ENCODE measurements at places on chromosomes 4 and X.

DNA sequence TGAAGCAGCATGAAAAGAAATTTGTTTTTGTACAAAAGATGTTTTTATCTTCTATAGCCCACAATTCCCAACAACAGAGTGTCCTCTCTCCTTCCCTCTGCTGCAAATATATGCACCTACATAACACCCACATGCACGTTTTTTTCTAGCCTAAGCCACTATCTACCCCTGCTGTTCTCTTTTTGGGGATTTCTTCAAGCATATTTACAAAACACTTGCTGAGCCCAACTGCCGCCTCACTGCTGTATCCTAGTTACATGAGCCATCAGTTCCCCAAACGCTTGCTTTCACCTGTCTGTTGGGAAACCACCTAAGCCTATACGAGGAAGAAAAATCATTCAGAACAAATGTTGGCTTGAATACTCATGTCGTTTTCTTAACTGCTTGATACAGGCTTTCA lies 127.2 kb downstream of the CHRNA9 start:
- DNase-seq: no peak

GRCh38 chr4:99179626-99180025 lies 35.5 kb upstream of the ADH4 start:
- DNase-seq: no peak

DNA sequence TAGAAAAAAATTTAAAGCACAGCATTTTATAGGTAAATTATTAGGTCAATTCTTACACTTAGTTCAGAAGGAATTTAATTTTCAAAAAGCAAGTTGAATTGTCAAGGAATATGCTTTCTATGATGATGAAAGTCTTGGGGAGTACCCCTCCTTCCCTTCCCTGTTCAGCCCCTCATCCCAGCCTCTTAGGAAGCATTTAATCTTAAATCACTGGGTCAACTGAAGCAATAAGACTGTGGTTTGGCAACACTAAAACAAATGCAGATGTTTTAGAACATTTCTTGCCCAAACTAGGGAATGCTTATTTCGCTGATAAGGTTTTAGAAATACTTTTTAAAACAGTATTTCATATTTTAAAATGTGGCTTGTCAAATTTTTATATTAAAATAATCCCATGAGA lies 19.1 kb upstream of the ARSJ start:
- DNase-seq: no peak

GRCh38 chrX:115390078-115390477 lies 100.6 kb downstream of the LUZP4 start:
- no peak for DNase-seq

DNA sequence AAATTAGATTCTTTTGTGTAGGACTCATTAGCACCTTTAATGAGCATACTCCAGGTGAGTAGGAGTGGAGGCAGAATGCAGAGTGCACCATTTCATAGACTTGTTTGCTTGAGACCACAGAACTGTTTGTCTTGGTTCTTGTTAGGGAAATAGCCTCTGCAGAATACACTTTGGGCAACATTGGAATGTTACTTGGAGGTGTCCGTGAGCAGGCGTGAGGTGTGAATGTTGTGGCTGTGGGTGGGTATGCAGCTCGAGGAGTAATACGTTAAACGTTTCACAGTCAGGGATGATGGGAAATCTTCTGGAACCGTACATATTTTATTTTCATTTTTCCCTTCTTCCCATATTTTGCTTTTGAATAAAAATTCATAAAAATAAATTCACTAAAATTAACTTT lies 31.6 kb downstream of the PAQR3 start:
- no peak for DNase-seq

- no peak for DNase-seq
Observed at GRCh38 chrX:112341598-112341997, 259.0 kb upstream of the TRPC5 start.

GRCh38 chr4:138835832-138836533 lies 179.6 kb upstream of the NOCT start:
- DNase-seq: no peak

GRCh38 chr4:40769266-40769665 lies 19.5 kb downstream of the NSUN7 start:
- no peak for DNase-seq

- DNase-seq: no peak
Observed at GRCh38 chrX:155997436-155997835, at the start of gene IL9R. TSS of gene IL9R (plus strand) at chrX:155997696. CDS start at chrX:155997760, 64 bp downstream.

DNA sequence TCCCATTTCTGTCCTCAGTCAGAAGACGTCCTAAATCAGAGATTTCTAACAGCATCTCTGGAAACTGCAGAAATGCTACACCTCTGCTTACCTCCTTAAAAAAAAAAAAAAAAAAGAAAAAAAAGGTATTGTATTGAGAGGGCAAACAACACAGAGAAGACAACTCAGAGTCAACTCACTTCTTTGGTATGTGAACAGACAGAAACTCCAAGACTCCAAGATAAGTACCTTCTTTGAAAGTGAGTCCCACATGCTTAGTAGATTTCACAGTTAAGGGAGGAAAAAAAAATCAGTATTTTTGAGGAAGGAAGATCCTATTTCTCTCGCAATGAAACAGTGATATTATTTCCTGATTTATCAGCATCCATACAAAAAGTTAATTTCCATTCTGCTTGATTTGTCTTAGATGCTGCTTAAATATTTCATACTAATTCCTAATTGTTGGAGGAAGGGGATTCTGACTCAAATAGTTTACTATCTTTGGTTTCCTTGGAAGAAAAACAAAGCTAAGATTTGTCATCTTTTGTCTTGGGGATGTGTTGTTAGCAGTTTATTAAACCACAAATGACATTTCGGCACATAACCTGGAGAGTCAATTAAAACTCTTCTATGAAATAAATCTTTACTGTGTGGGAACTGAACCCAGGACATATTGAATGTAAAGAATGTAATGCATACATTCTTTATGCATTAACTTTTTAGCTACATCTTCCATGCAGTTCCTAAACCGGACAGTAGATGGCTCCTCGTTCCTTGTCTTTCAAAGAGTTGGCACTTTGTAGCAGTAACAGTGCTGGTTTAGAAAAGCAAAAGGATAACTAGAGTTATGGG lies 4.7 kb downstream of the RASGEF1B start:
- DNase-seq: peak; percentile 85

GRCh38 chr4:138439143-138439581 lies 197.0 kb upstream of the SLC7A11 start:
- DNase-seq: no peak

DNA sequence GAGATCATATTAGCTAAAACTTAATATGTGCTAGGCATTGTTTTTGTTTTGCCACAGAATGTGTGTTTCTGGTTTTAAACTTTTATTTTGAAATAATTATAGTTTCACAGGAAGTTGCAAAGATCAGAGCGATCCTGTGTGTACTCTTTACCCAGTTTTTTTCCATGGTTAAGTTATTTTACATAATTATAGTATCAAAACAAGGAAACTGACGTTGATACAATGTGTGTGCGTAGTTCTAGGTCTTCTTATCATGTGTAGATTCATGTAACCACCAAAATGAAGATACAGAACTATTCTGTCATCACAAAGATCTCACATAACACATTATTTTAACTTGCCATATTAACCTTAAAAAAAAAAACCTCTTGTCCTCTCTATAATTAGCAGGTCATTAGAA lies 69.2 kb downstream of the BLTP1 start:
- DNase-seq: no peak

GRCh38 chrX:134669378-134670098 lies 11.3 kb upstream of the PLAC1 start:
- DNase-seq: no peak

DNA sequence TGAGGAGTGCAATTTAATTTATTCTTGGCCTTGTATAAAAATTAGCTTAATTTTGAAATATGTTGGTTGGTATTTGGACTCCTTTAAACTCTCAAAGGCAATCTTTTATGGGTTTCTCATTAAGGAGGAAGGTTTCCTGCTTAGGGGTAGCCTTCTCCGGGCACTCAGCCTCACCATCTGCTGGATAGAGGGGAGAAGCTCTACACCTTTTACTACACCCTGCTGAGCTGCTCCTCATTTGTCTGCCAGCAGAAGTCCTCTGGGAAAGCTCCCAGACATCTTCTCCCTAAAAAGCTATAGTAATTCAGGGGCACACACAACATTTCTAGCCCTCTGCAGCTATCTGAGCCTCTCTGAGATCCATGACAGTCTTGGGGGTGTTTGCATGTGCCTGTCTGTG lies 179.1 kb downstream of the SOWAHB start:
- no peak for DNase-seq

- DNase-seq: no peak
Observed at GRCh38 chr4:153152501-153153338, 51.5 kb upstream of the TRIM2 start.

DNA sequence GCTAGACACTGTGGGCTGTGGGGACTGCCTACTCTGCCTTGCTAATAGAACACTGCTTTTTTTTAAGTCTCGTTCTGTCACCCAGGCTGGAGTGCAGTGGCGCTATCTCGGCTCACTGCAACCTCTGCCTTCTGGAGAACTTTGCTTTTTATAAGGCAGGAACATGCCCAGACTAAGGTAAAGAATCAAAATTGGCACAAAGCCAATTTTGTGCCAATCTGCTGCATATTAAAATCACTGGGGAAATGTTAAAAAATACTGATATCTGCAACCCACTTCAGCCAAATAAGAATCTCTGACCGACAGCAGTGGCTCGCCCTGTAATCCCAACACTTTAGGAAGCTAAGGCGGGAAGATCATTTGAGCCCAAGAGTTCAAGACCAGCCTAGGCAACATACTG lies 36.5 kb upstream of the CEP135 start:
- no peak for DNase-seq

DNA sequence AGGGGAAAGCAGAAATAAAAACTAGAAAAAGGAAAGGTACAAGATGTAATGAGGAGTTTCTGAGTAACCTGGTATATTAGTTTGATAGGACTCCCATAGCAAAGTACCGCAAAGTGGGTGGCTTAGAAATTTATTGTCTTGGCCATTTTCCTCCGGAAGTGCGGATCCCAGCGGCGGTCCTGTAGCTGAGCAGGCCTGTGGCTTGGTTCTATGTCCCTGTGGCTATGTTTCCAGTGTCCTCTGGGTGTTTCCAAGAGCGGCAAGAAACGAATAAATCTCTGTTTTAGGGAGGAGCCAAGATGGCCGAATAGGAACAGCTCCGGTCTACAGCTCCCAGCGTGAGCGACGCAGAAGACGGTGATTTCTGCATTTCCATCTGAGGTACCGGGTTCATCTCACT lies 44.0 kb upstream of the LDB2 start:
- DNase-seq: no peak

GRCh38 chr4:56907489-56908205 lies at the start of gene REST:
TSS of gene REST (plus strand) at chr4:56907900. CDS start at chr4:56910639, 2,739 bp downstream.
- DNase-seq: peak; percentile 70

DNA sequence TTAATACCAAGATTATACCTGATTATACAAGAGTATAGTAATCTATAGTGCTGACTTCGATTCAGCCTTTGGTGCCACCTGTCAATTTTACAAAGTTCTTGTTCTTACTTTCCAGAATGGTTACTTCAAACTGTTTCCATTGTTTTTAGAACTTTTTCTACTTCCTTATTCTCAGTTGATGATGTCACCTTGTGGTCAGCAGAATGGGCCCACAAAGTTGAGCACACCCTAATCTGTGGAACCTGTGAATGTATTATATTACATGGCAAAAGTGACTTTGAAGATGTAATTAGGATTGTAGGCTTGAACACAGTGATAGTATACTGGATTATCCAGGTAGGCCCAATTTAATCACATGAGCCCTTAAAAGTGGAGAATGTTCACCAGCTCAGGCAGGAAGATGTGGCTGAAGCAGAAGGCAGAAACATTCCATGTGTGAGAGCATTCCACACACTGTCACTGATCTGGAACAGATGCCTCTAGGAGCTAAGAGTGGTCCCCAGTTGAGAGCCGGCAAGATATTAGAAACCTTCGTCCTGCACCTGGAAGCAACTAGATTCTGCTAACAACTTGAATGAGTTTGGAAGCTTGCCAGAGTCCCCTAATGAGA lies 6.3 kb upstream of the SGMS2 start:
- no peak for DNase-seq

GRCh38 chr4:84870398-84871163 lies 95.9 kb downstream of the WDFY3 start:
- DNase-seq: no peak

DNA sequence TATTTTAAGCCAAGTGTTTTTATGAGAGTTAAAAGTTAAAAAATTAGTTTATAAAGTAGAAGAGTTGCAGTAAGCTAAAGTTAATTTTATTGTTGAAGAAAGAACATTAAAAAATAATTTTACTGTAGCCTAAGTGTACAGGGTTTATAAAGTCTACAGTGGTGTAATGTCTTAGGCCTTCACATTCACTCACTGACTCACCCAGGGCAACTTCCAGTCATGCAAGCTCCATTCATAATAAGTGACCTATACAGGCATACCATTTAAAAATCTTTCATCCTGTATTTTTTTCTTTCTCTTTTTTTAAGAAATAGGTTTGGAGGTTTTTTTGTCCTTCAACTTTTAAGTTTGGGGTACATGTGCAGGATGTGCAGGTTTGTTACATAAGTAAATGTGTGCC lies 87.9 kb upstream of the NR3C2 start:
- DNase-seq: no peak

DNA sequence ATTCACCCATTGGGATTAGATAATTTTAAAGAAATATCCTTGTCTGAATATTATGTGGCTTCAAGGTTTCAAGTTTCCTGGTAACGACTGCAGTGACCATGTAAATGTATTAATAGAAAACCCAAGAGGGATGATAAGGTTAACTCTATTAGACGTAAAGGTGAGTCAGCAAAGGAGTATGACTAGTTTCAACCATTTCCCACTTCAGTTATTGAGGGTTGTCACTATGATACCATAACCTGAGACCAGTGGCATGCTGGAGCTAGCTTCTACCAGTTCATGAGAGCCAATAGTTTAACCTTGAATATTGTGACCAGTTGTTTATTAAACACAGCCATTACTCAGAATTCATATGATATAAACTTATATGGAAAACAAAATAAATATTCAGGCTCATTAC lies 270.1 kb downstream of the TMA16 start:
- DNase-seq: no peak

GRCh38 chr4:143405075-143405730 lies 68.5 kb downstream of the GAB1 start:
- DNase-seq: no peak

DNA sequence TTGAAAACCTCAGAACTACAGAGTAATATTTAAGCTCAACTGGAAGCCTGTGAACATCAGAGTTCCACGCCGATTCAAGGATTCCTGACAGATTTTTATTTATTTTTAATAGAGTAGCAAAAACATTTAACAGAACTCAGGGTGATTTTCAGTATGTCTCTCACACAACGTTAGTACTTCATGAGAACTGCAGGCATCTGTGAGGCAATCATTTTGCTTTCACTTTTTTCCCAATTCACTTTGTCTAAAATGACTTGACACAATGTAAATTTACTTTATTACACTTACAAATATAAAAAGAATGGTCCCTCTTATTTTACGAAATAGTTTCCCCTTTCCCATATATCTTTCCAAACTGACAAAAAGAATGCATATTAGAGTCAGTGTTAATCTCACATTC lies 869.5 kb upstream of the EPHA5 start:
- DNase-seq: no peak

GRCh38 chrX:37783305-37783704 lies 3.4 kb downstream of the CYBB start:
- DNase-seq: no peak

- no peak for DNase-seq
Observed at GRCh38 chr4:177161781-177162180, 147.9 kb upstream of the NEIL3 start.

- no peak for DNase-seq
Observed at GRCh38 chr4:121353213-121353612, 27.6 kb downstream of the QRFPR start.
